Activated CD4-positive, alpha-beta T cell treated with anti-CD3 and anti-CD28 coated beads, Interleukin-2, amount 50 U/mL, for 48 hours (primary cell): ENCODE measurements at places on chromosomes 6 and 20.

- DNase-seq = no peak
These were observed 98.6 kb downstream of the PTPRK start for GRCh38 chr6:128421788-128422187.

DNA sequence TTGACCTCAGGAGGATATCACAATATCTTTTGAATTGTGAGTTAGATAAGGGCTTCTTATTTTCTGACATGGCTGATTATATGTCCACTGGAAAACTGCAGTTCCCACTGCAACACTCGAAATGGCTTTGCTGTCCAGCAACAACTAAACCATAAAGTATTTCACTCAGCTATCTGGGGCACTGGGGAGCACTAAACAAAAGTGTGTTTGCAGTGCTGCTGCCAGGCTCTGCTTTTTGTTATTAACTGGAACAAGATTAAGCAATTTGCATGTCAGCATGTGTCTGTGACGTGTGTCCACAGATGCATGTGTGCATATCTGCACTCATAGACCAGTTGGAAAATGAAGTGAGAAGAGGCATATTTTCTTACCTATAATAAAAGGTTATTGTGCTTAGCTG lies 107.8 kb upstream of the CCN2 start:
- DNase-seq = no peak

GRCh38 chr6:167685654-167686053 lies 141.1 kb upstream of the AFDN start:
- DNase-seq = no peak

GRCh38 chr20:17500826-17501225 lies 30.4 kb downstream of the BFSP1 start:
- DNase-seq = no peak

DNA sequence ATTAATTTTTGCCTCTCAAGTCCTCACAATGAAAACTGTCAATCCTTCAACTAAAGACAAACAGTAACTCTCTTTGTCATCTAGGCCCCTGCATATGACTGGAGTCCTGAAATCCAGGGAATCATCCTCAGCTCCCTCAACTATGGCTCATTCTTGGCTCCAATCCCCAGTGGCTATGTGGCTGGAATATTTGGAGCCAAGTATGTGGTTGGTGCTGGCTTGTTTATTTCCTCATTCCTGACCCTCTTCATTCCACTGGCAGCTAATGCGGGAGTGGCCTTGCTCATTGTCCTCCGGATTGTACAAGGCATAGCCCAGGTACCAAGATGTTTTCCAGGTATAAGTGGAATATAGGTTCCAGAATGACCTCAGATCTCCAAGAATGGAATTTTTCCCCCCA lies 15.4 kb downstream of the SLC17A4 start:
- no peak for DNase-seq

- no peak for DNase-seq
These were observed 246.0 kb downstream of the EYA4 start for GRCh38 chr6:133487174-133487573.
